ENCODE measurements at places on chromosomes 4 and X. TPM values are rescaled to one million over a fixed set of nuclear protein-coding genes. Genes with fewer than 3 reads are reported as not detected.

The ERAS gene
- total RNA-seq = not detected

DNA sequence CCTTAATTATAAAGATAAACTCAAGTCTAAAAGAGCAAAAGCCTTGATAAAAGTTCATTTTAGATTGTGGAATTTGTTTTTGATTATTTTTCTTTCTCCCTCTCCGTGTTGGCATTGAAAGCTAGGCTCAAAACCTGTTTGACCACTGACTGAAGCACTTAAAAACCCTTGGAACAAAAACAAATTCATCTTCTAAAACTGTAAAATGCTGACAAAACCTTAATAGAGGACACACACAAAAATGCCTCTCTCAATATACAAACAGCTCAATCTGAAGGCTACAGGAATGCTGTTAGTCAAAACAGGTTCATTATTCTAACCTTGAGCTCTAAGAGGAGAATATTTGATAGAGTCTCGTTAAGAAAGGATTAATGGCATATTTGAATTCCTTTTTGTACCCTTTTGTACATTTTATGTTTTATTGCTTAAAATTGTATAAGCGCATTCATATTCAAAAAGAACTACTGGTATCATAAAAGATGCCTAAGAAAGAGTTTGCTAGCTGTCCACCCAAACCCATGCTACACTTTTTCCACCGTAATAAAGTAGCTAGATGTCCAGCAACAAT is 74.3 kb upstream of the NAP1L5 start:
- no peak for DNase-seq

GRCh38 chrX:6026980-6027379 is 201.7 kb downstream of the NLGN4X start:
- DNase-seq = no peak

GRCh38 chr4:174627473-174627872 is 105.2 kb upstream of the HPGD start:
- DNase-seq = no peak

GRCh38 chr4:11471618-11472017 is 42.9 kb upstream of the HS3ST1 start:
- DNase-seq = peak; percentile 21

- DNase-seq = no peak
These were observed at the start of gene PPP1R3F for GRCh38 chrX:49269767-49270248. TSS of gene PPP1R3F (plus strand) at chrX:49269793. CDS start at chrX:49269870, 77 bp downstream.

DNA sequence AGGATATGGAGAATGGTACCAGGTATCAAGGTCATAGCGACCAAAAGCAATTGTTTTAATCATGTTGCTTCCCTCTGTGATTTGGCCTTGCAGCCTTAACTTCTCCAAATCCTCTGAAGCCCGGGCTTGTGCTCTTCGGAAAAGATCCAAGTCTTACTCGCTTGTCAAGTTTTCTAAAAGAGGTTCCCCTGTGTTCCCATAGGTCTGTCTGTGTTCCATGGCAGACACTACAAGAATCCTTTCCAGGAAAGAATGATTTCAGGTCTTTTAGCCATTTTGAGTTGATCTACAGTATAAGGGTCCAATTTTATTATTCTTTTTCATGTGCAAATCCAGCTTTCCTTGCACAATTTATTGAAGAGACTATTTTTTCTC is 710.6 kb upstream of the DIAPH2 start:
- DNase-seq = no peak

Data from heart right ventricle (tissue), 16 donors.